Stimulated activated CD4-positive, alpha-beta T cell treated with anti-CD3 and anti-CD28 coated beads, Interleukin-1b, Interleukin-23, amount 100 ng/mL, for 1 hour (primary cell): ENCODE measurements at places on chromosomes 1 and 21.

GRCh38 chr1:188706742-188707141, 1770.9 kb downstream of the BRINP3 start:
- no peak for DNase-seq

GRCh38 chr1:51219022-51219421, 17.1 kb upstream of the RNF11 start:
- no peak for DNase-seq

- no peak for DNase-seq
These were observed 65.6 kb downstream of the PRKCZ start for GRCh38 chr1:2115702-2116341.

- no peak for DNase-seq
These were observed 66.2 kb downstream of the VPS13D start for GRCh38 chr1:12296016-12296415.

DNA sequence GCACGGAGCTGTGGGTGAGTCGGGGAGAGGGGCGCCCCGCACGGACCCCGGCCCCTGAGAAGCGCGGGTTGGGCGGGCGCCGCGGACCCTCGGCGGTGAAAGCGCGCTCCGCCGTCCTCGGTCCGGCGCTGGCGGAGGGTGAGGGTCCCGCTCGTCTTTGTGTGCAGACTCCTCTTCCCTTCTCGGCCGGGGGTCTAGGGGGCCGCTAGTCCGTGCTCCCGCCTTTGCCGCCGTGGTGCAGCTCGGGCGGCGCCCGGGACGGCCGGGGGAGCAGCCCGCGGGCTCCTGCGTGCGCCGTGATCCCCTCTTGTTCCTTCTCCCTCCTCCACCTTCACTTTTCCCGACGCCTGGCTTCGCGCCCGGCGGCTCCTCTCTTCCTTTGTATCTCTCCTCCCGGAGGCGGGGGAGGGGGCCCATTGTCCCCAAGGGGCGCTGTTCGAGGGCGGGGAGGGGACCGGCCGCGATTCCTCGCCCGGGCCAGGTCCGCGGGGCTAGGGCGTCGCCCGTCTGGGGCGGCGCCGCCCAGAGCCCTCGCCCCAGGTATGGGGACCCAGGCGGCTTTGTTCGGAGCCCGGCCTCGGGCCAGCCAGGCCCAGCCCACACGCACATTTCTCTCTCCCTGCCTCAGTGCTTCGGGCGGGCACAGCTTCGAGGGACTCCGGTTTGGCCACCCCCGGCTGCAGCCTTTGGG, 519 bp downstream of the FNBP1L start:
- no peak for DNase-seq

- no peak for DNase-seq
These were observed 136.8 kb downstream of the RHOU start for GRCh38 chr1:228872080-228872479.

DNA sequence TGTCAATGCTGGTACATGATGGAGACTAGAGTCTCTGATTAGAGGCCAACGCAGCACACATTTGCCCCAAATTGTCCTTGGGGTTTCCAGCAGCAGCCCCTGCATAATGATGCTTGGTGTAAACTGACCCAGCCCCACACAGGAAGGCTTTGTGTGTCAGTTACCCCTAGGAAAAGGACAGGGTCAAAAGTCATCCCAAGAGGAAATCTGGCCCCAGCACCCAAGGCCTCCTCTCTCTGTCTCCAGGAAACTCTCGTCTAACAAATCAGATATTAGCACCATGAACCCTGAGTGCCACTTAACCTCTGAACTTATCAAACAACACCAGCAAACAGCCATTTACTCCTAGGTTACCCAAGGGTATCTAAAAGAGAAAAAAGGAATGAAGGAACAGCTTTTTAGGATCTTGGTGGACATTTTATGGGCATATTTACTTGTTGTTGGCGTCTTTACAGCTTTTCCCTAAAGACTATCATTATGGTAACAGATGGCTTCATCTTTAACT, 84.5 kb downstream of the PSMG1 start:
- DNase-seq: no peak

GRCh38 chr1:7383671-7384520, 387.2 kb upstream of the VAMP3 start:
- no peak for DNase-seq

DNA sequence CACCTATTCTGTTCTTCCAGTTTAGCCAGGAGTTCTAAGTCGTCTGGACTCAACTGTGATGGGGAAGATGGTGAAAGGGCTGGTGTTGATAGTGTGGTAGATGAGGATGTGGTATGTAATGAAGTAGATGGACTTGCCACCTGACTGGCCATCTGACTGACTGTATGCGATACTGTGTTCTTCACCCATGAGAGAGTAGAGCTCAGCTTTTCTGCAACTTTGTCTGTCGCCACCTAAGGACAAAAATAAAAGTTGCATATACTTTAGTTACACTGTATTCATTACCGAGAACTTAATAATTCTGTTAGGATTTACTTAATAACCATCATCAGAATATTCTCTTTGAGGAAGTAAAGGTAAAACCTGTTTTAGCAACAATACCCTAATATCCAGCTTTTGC, 48.5 kb downstream of the EVI5 start:
- DNase-seq: no peak

- no peak for DNase-seq
These were observed 3.9 kb downstream of the NIT1 start for GRCh38 chr1:161121834-161122233.

GRCh38 chr1:56415258-56415657, 164.1 kb downstream of the PLPP3 start:
- no peak for DNase-seq

- no peak for DNase-seq
These were observed 196.4 kb downstream of the MIS18A start for GRCh38 chr21:32082466-32082865.

GRCh38 chr1:19793360-19794046, 6.2 kb downstream of the TMCO4 start:
- DNase-seq: no peak

GRCh38 chr1:41363591-41364320, 2.5 kb downstream of the FOXO6 start:
- DNase-seq: no peak

DNA sequence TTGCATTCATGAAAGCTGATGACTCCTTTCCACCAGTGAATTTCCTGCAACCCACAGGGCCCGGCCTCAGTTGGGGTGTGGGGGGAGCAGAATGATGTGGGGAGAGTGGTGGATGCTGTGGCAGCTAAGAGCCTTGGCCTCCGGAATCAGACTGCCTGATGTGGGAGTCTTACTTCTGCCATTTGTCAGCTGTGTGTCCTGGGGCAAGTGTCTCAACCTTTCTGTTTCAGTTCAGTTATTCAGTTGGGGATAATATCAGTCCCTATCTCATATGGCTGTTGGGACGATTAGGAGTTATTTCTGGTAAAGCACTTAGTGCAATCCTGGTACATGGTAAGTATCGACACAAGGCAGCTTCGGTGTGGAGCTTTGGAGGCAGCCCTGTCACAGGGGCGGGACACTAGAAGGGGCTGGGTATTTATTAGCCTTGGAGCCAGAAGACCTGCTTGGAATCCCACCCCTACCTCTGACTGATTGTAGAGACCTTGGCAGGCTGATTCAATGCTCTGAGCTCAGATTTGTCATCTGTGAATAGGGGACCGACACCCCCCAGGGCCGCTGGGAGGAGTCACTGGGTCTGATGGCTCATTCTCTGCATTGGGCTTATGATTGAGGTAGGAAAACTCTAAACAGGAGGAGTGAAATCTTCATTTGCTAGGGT, 19.6 kb downstream of the ARHGEF10L start:
- no peak for DNase-seq

DNA sequence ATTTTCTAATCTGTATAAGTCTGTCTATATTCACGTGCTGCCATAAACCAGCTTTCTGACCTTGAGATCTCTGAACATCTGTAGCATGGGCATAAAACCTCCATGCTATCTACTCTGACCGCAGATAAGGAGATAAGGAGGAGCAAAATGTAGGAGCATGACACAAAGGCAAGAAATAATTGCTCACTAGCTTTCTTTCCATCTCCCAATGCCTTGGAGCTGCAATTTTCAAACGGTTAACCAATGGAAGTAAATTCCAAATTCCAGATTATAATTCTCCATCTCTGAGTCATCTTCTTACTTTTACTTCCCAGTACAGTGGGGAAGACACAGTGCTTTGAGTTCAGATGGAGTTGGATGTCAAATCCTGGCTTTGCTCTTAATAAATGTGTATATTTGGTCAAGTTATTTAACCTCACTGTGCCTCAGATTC, 41.6 kb downstream of the CD58 start:
- DNase-seq: no peak

DNA sequence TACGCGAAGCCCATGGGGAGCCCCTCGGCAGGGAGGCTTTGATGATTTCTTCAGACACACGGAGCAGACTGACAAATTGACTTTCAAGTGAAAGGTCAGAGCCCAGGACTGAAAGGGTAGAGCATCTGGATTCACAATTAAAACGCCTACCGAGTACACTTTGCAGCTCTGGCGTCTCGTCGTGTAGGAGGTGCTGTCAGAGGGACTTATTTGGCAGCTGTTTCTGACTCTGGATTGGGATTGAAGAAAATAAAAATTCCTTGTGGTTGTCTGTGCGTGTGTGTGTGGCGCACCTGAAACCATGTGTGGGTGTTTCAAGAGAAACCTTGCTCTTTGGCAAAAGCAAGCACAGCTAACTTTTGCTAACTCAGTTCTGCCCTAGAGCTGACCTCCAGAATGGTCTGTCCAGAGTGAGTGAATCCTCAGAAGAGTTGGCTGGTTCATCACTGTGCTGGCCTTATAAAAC, 348.7 kb downstream of the HLX start:
- no peak for DNase-seq

- DNase-seq: no peak
These were observed 169.9 kb downstream of the LRRC7 start for GRCh38 chr1:69737527-69738185.

DNA sequence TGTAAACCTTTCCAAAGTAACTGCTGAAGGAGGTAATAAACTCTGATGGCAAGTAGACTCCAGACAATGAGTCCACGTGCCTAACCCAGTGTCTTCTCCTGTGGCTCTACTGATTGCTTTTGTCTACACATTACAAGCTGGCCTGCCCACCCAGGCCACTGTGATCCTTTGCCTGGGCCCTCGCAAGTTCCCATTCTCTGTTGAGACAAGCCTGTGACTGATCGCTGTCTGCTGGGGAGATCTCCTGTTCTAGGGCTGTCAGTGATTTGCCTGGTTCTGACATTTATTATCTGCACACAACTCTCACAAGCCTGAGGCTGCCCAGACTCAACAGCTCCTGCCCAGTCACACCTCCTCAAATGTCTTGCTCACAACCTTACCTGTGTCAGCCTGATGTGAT, 81.4 kb downstream of the CYYR1 start:
- no peak for DNase-seq

- DNase-seq: no peak
These were observed 10.4 kb downstream of the KYAT3 start for GRCh38 chr1:88982055-88982454.

DNA sequence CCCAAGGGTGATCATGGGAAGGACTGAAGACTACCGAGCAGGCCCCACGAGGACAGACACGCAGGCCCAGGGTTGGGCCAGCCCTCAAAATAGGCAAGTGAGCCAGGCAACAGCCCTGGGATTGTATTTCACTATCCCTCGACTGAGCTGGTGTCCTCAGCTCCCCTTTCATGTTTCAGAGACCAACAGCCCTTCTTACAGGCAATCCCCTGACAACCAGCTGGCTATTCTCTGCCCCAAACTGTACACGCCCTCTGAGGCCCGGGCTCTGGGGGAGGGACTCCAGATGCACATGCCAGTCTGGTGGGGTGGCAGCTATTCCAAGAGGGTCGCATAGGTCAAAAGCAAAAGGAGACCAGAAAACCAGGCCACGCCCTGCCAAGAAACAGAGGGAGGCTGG, 243.0 kb downstream of the TOMM20 start:
- DNase-seq: no peak

- DNase-seq: no peak
These were observed 126.2 kb downstream of the SIK1 start for GRCh38 chr21:43300496-43301408.

DNA sequence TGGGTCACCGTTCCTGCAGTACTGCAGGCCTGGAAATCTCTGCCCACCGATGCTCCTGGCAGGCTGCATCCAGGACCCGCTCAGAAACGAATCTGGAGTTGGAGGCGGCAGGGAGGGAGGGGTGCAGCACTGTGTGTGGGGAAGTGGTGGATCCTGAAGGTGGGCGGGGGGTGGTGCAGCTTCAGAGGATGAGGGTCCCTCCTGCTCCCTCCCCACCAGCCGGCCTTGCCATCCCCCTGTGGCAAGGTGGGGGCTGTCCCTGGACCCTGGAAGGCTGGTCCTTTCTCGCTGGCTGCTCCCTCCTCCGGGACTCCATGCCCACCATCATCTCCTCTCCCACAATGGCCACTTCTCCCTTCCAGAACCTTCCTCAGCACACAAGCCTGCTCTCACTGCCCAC, 60.4 kb downstream of the B3GALT5 start:
- DNase-seq: no peak

DNA sequence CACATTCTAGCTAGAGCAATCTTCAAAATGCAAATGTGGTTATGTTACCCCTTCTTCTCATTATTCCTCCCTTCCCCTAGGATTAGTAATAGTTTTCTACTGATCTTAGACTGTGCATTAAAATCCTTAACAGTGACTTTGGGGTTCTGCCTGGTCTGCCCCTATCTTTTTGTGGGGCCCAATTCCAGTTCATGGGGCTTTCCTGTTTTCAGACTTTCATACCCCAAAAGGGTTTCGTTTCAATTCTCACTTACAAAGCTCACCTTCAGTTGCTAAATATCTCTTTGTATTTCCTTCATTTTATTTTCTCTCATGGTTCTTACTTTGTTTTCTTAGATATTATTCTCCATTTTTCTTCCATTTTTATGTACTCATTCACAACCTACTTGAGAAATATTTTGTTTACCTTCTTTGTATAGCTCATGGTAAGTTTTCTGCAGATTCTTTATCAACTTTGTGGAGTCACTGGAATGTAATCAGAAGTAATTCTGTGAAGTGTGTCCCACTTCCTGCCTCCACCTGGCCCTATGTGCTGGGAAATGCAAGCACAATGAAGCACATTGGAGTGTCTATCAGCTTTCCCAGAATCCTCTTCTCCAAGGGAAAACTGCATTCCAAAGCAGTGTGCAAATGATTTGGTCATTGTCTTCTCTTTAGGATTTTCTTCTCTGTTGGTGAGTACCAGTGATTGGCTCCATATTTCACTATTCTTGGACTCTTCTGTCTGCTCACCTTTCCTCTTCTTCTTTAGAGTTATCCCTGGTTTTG, 350.2 kb downstream of the ZNF326 start:
- DNase-seq: no peak

DNA sequence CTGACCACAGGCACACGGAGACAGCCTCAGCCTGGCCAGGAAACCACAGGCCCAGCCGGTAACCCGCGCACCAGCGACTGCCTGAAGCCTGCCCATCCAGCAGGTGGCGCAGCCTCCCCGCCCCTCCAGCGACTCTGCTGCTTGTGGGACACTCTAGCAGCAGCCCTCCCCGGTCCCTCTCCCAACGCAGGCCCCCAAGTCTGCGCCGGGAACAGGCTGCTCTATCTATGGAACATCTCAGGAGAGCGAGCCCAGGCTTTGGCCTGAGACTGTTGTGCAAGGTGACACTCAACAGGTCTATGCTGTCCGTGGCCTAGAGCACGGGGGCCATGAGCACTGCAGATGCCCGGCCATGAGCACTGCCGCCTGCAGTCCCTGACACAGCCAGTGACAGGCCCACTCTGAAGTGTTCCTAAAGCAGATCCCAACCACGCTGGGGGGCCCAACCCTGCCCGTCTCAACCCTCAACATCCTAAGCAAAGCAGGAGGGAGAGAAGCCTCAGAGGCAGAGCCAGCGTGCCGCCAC, 28.4 kb downstream of the WDR4 start:
- DNase-seq: no peak
